ENCODE measurements at places on chromosomes 4 and X.

DNA sequence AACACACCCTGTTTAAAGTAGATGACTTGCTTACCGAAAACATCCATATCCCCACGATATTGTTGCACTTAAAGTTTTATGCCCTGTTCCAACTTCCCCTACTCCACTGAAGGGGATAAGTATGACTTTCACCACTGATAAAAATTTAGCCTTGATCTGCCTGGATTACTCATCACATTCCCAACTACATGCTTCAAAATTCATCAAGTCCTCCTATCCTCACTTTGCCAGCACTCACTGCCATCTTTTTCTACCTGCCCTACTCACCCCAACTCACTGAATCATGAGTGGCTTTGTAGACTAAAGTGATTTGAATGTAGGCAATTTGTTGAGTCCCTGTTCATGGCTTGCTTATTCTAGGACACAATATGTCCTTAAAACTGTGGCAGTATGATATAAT is 12.2 kb upstream of the GPRIN3 start:
- DNase-seq = no peak

GRCh38 chr4:15542760-15543159 is 73.1 kb downstream of the CC2D2A start:
- no peak for DNase-seq

GRCh38 chr4:79237851-79238250 is 88.0 kb downstream of the NAA11 start:
- DNase-seq = no peak

DNA sequence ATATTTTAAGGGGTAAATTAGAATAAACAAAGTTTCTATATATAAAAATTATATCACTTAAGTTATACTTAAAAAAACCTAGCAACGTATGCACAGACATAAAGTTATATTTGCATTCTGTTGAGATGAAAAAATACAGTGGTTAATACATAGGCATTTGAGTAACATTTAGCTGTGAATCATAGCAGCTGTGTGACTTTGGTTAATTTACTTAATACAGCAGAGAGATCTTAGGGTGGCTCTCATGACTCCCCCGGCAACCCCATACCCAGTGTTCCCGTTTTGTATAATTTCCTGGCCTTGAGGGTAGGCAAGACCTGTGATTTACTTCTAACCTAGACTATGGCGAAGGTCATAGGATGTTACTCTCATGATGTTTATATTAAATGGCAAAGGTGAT is 504.8 kb downstream of the INPP4B start:
- no peak for DNase-seq

DNA sequence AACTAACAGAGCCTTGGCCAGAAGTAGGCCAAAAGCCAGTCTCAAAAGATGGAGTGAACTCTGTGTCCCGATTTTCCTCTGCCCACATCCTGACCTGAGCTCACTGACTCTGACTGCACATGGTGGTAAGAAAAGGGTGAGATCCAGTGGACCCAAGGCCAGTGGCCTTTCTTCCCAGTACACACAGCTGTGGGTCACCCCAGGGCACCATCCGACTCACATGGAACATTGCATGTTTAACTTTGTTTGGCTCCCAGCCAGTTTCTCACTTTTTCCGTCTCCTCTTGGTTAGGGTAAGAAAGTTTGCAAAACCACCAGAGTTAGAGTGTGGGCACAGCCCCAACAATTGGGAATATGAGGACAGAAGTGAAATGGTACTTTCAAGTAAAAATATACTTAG is 69.8 kb downstream of the GAB1 start:
- DNase-seq = no peak

All from GM13976 (cell line).